ENCODE measurements at places on chromosomes 16 and 17. TPM values are rescaled to one million over a fixed set of nuclear protein-coding genes. Genes with fewer than 3 reads are reported as not detected.

GRCh38 chr16:88078111-88078775 lies 127.0 kb downstream of the BANP start:
- peak; percentile 45 for DNase-seq

DNA sequence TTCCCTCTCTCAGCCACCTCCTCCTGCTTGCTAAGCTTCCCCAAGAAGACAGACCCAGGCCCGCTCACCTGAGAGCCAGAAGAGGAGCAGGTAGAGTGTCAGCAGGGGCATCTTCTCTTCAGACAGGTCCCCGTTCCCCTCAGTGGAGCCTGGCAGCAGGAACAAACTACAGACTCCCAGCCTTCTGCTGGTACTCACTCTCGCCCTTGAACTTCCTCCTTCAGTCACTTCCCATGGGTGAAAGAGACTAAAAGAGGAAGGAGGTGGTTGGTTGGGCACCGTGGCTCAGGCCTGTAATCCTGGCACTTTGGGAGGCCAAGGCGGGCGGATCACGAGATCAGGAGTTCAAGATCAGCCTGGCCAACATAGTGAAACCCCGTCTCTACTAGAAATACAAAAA lies at the start of gene CD300LF:
CD300LF (minus strand) TSS at position 168 of the 400 bp plus-strand sequence; CDS start at position 111, 57 bp downstream.
- no peak for DNase-seq

GRCh38 chr16:4370570-4371356 lies 885 bp upstream of the VASN start:
- peak; percentile 95 for DNase-seq

DNA sequence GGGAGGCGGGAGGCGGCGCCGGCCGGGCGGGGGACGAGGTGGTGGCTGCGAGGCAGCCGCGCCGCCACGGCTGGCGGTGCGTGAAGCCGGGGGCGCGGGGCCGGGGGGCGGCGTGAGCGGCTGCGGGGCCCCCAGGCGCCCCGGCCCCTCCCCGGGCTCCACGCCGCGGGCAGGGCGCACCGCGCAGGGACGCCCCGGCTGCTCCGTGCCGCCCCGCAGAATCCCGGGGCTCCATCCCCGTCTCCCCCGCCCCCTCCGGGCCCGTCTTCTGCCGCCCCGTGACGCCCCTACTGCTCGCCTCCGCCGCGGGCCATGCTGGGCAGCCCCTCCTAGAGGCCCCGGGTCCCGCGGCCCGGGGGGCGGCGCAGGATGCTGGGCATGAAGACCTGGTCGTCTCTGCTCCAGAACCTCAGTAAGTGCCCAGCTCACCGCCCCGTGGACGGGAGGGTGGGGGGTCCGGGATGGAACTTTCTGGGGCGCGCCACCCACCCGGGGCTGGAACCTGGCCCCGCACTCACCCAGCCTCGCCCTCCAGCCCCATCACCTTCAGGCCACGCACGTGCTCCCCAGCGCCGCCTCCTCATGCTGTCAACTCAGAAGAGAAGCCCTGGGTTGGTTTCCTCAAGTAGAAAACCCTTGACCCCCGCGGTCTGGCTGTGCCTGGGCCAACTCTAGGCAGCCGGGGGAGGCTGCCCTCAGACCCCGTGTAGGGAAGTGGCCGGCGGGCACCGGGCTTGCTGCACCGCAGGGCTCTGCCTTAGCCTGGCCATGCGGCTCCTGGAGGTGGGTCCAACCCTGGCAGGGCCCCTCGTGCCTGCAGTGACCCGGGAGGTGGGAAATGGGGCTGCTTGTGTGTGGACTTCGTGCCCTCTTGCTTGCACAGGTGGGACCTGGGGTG lies 150.2 kb upstream of the GSE1 start:
- no peak for DNase-seq

GRCh38 chr17:75872434-75873351 lies 5.7 kb downstream of the TRIM47 start:
- DNase-seq: peak; percentile 94

DNA sequence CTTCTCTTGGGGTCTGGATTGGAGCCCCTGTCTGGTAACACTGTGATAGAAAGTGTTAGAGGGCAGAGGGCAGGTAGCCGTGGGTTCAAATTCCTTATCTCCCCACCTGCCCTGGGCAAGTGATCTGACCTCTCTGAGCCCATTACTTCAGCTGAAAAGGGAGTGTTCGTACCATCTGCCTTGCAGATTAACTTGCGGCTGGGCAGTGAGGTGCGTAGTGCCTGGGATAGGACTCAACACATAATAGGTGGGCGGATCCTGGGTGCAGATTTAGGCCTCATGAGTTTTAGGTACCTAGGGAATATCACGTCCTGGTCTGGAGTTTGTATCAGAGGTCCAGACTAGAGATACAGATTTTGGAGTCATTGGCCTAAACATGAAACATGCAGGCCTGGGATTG lies 329.6 kb downstream of the CPPED1 start:
- DNase-seq: no peak

- DNase-seq: no peak
Measured at GRCh38 chr17:66916946-66917345, 47.6 kb upstream of the CACNG4 start.

DNA sequence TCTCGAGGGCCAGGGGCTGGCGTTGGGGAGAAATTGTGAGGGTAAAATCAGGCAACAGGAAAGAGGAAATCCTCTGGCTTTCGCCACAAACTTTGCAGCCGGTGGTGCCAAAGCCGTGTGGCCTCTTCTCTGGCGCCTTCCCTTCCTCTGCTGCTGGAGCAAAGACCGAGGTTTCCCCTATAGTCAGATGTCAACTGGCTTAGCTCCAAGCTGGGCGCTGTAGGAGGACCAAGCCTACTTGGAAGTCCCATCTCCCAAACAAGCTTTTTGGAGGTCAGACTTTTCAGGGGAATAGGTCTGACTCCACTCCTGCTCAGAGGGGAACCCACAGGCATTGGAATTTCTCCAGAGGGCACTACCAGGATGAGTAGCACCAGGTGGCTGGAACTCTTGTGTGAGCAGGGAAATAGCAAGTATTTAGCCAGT lies 5.0 kb downstream of the IGFBP4 start:
- no peak for DNase-seq

- no peak for DNase-seq
Measured at GRCh38 chr17:2111691-2112090, 56.8 kb downstream of the HIC1 start.

Gene DHX40
- 26.5 TPM for polyA plus RNA-seq

Gene SLC9A5
- 1.1 TPM for polyA plus RNA-seq
